ENCODE measurements at places on chromosomes 6 and 20.

DNA sequence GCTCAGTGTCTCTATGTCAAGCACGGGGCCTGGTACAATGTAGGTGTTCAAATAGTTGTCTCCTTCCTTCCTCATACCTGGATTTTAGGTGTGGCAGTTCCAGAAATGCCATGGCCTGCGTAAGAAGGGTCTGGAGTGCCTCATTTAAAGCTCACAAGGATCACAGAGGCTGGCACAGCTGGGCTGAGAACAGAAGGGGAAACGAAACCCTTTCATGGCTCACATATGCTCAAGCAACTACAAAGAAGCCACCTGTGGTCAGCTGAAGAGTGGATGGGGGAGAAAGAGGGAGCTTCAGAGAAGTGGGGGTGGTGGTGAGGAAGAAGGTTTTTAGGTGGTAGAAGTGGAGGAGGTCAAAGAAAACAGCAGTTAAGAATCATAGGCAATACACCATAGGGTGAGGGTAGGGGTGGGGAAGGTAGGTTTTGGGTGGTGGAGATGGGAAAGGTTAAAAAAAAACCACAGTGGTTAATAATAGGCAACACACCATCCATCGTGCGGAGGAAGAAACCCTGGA is 17.0 kb upstream of the TOP1 start:
- DNase-seq: no peak

DNA sequence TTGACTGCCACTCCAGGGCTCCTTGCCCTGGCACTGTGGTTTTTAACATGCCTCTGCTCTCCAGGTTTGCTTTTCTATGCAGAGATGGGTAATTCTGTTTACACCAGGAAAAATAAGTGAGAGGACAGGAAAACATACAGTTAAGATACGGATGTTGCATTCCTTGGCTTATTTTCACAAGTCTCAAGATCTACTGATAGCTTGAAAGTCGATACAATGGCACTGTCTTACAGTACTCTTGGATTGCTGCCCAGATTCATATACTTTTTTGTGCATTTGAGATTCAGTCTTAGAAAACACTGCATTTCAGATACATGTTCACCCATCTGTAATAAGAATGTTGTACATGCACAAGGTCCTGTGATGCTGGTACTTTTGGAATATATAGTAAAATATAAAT is 159.6 kb upstream of the FLRT3 start:
- DNase-seq: no peak

GRCh38 chr6:146422789-146423375 is 120.8 kb upstream of the RAB32 start:
- DNase-seq: no peak

- DNase-seq: no peak
Observed at GRCh38 chr20:24797113-24797512, 152.0 kb upstream of the CST7 start.

GRCh38 chr20:45782890-45783289 is 8.8 kb downstream of the WFDC3 start:
- DNase-seq: no peak

- no peak for DNase-seq
Observed at GRCh38 chr20:52953020-52953419, 19.1 kb upstream of the TSHZ2 start.

DNA sequence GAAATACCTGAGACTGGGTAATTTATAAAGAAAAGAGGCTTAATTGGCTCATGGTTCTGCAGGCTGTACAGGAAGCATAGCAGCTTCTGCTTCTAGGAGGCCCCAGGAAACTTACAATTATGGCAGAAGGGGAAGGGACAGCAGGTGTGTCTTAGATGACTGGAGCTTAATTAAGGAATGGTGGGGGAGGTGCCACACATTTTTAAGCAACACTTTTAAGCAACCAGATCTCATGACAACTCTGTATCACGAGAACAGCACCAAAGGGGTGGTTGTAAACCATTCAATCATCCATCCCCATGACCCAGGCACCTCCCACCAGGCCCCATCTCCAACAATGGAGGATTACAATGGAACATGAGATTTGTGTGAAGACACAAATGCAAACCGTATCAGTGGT is 26.9 kb downstream of the FIG4 start:
- no peak for DNase-seq

DNA sequence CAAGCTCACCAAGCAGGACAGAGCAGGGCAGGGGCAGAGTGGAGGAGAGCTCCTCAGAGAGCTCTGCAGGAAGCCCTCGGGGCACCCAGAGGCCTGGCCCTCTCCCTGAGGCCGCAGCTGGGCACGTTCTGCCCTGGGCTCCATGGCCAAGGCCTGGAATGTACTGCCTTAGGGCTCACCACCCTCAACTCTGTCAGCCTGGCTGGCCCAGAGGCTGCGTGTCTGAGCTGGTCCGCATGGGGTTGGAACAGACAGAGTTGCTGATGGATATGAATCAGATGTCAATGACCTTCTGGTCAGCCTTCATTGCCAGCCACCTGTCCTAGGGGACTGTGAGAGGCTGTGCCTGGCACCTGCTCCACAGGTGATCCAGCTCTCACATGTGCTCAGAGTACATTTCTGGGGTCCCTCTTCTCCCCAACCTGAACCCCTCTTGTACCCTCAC is 33.2 kb upstream of the PCMTD2 start:
- DNase-seq: no peak

DNA sequence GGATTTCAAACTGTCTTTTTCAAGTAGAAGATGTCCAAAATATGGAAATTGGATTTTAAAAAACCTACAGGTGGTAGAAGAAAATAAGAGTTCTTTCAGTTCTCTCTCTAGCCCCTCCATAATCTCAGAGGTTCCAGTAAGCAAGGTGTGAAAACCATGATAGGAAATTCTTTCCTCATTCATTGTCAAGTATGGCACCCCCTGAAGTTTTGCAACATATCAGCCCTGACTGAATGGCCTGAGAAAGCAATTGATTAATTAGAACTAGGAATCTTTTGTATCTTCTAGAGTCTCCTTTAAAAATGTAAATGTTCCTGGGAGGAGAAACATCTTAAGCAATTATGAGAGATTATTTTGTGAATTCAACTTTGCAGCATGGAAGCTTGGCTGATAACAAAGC is 198.7 kb upstream of the STXBP5 start:
- DNase-seq: no peak

DNA sequence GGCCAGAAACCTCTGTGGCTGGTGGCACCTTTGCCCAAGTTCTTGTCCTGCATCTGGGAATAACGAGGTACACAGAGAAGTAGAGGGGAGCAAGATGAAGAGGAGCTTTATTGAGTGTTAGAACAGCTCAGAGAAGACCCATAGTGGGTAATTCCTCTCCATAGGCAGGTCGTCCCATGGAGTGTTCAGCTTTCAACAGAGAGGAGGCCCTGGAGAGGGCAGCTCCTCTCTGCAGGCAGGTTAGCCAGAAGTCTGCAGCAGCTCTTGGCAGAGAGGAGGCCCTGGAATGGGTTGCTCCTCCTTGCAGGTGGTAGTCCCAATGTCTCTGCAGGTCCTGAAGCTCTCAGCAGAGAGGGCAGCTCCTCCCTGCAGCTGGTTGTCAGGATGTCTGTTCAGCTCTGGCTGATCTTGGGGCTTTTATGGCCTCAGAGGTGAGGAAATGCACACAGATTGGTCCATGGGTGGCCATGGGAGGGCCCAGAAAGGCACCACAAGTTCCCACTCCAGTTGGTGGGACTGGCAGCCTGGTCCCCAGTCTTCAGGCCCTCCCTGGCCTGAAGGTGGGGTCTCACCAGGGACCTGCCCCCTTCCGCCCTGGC is 89.0 kb downstream of the IPCEF1 start:
- no peak for DNase-seq

GRCh38 chr20:5719861-5720403 is 30.3 kb upstream of the SHLD1 start:
- no peak for DNase-seq

DNA sequence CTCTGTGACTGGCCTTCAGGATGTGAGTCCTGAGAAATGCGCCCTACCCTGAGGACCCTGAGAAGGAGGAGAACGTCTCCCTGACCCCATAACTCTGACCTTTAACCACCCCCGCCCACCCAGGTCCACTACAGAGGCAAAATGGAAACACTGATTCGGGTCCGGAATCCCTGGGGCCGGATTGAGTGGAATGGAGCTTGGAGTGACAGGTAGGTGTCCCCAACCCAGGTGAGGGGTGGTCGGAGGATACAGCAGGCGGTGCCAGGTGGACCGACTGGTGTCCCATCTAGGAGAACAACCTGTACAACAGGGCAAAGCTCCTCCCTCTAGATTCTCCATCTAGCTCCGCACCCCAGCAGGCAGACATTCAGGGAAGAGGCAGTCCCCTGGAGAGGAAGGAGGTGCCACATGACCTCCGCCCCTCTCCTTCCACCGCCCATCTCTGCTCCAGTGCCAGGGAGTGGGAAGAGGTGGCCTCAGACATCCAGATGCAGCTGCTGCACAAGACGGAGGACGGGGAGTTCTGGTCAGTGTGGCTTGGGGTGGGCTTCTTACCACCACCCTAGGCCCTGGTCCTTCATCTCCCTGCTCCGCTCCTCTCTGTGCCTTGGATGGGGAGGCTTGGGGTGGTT is 17.6 kb downstream of the CAPN11 start:
- DNase-seq: no peak

GRCh38 chr20:25739615-25740320 is 43.1 kb upstream of the ZNF337 start:
- DNase-seq: no peak

DNA sequence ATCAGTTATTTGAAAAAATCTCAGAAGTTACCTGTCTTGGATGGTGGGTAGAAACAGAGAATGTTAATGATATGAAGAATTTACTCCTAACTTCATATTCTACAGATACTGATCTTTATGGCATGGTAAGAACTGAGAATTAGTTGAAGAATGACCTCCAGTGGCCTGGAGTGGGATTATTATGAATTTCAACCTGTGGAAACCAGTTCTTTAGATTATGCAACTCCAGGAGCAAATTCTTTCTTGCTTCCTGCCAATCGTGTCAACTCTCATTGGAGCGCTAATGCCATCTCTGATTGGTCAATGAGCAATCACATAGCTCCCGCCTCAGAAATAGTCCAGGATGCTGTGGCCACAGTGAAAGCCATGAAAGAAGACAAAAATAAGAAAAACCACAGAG is 40.6 kb downstream of the LYRM2 start:
- no peak for DNase-seq

GRCh38 chr20:56631990-56632327 is 2.9 kb downstream of the TFAP2C start:
- no peak for DNase-seq

- DNase-seq: no peak
Observed at GRCh38 chr20:62766716-62767115, 29.6 kb upstream of the MRGBP start.

Data from stimulated activated CD8-positive, alpha-beta memory T cell treated with anti-CD3 and anti-CD28 coated beads, Interleukin-7, amount 100 ng/mL, for 48 hours (primary cell).